ENCODE measurements at places on chromosomes 3 and 15.

DNA sequence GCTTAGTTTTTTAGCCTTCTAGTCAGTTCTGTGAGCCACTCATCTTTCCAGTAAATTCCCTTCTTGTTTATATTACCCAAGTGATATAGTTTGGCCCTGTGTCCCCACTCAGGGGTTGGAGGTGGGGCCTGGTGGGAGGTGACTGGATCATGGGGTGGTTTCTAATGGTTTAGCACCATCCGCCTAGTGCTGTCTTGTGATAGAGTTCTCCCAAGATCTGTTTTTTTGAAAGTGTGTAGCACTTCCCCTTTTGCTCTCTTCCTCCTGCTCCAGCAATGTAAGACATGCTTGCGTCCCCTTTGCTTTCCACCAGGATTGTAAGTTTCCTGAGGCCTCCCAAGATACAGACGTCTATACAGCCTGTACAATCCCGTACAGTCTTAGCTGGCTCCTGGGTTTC, 53.7 kb upstream of the INO80 start:
- DNase-seq = no peak

GRCh38 chr3:125460233-125460632, 59.8 kb downstream of the SNX4 start:
- DNase-seq = no peak

GRCh38 chr3:136734382-136735070, 17.7 kb downstream of the STAG1 start:
- DNase-seq = no peak

DNA sequence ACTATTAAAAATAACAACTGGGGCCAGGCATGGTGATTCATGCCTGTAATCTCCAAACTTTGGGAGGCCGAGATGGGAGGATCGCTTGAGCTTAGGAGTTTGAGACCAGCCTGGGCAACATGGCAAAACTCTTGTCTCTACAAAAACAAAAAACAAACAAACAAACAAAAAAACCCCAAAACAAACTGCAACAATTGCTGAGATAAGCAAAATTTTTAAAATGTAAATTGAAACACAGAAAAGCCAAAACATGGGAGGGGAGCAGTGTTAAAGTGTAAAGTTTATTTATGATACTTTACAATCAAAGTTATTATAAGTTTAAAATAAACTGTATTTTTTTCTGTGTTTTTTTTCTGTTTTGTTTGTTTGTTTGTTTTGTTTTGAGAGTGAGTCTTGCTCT, 207.7 kb downstream of the PCCB start:
- no peak for DNase-seq
